ENCODE measurements at places on chromosomes 5 and 9.
A peak's percentile ranks its signal among the peaks of the same experiment; 100 is the strongest.

- no peak for DNase-seq
Observed at GRCh38 chr5:62152394-62153087, 153.5 kb upstream of the KIF2A start.

- DNase-seq = no peak
Observed at GRCh38 chr5:141039517-141039916, 11.7 kb upstream of the PCDHB1 start.

GRCh38 chr9:911005-911404 lies 65.5 kb upstream of the DMRT3 start:
- no peak for DNase-seq

DNA sequence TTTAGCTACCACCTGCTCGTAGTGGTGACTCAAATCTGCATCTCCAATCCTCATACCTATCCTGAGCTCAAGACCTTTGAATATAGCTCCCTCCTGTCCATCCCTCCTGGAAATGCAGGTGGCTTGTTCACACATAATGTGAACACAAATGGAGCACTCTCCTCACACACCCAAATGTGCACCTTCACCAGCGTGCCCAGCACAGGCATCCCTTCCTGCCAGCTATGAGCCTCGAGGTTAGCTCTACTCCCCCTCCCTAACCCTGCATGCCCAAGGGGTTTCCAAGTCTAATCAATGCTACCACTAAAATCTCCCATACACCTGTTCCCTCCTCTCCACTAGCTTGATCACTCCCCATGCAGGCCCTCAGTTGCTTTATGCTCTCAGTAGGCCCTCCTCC lies 2.2 kb upstream of the TGFBI start:
- DNase-seq = peak; percentile 13

- peak; percentile 23 for DNase-seq
Observed at GRCh38 chr9:130237763-130238524, 27.6 kb upstream of the HMCN2 start.

DNA sequence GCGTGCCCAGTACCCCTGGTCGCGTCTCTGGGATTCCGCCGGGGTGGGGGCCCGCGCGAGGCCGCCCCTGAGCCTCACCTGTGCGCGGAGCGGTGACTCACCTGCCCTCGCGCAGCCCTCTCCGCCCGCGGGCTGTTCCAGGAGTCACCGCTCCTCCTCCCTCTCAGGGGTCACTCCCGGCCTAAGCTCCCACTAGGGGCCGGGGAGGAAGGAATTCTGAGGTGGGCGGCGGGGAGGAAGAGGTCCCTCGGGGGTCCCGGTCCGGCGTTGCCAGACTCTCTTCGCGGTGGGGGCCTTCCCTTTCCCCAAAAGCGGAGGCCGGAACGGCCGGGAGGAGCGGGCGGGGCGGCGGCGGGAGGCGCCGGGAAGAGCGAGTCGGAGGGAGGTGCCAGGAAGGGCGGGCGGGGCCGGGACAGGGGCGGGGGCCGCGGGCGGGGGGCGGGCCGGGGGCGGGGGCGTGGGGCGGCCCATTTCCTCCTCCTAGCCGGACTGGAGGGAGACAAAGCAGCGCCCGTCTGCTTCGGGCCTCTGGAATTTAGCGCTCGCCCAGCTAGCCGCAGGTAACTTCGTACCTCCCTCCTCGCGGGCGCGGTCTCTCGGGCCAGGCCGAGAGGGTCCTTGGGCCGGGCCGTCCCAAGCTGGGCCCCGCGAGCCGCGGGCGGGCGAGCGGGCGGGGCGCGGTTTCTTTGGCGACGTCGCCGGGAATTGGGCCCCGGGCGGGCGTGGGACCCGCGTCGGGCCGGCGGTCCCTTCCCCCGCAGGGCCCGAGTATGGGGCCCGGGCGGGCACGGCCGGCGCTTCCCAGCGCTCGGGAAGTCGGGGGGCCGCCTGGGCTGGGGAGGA lies at the start of gene CTNNA1:
Gene CTNNA1 (plus strand): TSS at position 475 of the 843 bp plus-strand sequence. CDS start 28,500 bp downstream, outside the sequence.
- peak; percentile 90 for DNase-seq

- DNase-seq = no peak
Observed at GRCh38 chr5:68555907-68556681, 340.5 kb downstream of the PIK3R1 start.

DNA sequence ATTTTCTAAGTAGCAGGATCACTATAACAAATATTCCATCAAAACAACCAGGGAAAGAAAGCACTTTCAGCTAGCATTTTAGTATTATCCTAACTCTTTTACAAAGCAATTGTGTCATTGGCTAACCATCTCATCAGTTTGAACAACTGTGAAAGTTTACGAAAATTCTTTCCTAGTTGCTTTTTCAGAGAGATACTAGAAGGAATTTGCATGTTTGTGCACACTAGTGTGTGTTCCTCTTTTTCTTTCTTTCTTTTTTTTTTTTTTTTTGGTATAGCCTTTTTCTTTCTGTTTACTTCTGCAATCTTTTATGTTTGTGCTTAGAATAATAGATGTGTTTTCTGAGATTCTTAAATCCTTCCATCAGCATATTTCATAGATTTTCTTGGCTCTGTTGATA lies 124.7 kb upstream of the SEMA6A start:
- DNase-seq = no peak

- no peak for DNase-seq
Observed at GRCh38 chr5:78506261-78507024, 142.1 kb downstream of the LHFPL2 start.

DNA sequence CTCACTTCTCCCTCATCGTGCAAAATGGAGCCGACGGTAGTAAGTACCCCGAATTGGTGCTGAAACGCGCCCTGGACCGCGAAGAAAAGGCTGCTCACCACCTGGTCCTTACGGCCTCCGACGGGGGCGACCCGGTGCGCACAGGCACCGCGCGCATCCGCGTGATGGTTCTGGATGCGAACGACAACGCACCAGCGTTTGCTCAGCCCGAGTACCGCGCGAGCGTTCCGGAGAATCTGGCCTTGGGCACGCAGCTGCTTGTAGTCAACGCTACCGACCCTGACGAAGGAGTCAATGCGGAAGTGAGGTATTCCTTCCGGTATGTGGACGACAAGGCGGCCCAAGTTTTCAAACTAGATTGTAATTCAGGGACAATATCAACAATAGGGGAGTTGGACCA lies 979 bp downstream of the PCDHGA12 start:
- DNase-seq = no peak

DNA sequence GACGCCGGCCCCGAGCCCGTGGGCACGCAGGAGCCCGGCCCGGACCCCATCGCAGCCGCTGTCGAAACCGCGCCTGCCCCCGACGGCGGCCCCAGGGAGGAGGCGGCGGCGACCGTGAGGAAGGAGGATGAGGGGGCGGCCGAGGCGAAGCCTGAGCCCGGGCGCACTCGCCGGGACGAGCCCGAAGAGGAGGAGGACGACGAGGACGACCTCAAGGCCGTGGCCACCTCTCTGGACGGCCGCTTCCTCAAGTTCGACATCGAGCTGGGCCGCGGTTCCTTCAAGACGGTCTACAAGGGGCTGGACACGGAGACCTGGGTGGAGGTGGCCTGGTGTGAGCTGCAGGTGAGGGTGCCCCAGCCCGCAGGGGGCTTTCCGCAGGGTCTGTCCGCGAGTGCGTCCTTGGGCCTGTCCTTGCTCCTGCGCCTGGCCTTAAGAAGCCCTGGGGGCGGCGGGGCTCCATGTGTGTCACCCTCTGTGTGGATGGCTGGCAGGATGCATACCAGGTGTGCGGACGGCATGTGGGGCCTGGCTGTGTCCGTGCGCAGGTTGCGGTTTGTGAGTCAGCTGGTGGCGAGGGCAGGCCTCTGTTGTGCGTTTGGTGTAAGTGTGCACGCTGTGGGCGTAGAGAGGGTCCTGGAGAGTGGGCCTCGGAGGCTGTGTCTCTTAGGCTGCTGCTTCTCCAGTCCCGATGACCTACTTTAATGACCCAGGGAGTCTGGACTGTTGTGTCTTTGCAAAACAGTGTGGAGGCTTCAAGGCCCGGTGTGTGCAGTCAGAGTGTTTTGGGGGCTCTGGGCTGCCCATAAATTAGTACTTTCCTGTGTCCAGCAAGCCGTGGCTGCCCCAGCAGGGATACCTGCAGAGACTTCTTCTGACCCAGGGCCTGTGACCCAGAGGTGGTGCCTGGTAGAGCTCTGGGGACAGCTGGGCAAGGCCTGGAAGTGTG lies 1.6 kb downstream of the WNK2 start:
- no peak for DNase-seq

- DNase-seq = no peak
Observed at GRCh38 chr5:944992-945685, 52.5 kb downstream of the TRIP13 start.

DNA sequence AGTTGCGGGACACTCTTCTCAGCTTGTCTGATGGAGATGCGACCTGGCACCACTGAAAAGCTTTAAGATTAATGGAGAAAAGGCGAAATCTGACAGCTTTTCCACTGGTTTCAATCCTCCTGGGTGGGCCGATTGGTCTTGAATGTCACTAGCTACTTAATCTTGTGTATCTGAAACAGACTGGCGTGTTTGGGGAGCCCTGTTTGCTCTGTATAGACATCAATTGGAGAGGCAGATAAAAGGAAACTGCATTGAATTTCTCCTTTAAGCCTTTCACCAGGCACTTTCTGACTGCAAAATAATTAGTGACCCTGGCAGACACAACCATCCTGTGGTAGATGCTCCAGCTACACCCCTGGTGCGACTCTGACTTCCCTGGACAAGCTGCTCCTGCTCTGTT lies 224.2 kb downstream of the NDUFS4 start:
- no peak for DNase-seq

DNA sequence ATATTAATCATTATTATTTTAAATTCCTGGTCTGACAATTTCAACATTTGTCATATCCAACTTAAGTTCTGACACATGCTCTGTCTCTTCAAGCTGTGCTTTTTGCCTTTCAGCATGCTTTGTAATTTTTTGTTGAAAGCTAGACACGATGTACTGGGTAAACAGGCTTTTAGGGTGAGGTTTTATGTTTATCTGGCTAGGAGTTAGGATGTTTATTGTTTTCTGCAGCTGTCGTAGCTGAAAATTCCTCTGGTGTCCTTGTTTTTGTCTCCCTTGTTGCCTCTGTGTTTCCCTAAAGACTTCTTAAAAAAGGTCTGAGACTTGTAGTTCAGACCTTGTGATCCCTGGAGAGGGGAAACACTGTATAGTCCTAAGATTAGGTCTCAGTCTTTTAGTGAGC lies 20.6 kb downstream of the TUT7 start:
- DNase-seq = no peak
